ENCODE measurements at places on chromosomes 7 and 10.

GRCh38 chr10:34407324-34407805 is 407.7 kb downstream of the PARD3 start:
- DNase-seq, result no peak

GRCh38 chr7:40619647-40620046 is 484.8 kb downstream of the SUGCT start:
- DNase-seq, result no peak

DNA sequence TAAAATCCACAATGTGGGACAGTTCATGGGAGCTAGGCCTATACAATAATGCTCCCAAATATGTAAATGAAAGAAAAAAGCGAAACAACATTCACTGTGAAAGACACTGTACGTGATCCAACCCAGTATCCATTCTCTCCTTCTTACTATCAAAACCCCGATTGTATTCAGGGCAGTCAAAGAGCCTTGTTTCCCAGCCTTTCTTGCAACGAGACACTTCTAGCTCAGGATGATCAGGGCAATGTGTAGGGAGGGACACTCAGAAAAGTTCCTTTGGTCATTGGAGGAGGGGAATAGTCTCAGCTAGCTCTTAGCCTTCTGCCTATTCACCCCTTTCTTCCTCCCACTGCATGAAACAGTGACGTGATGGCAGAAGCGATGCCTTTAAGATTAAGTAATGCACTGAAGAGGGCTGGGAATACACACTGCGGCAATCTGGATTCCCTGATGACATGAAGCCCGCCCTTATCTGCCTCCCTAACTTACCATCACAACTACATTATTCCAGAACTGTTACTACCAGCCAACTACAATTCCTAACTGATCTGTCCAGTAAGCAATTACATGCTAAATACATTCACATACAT is 27.3 kb downstream of the UBE2H start:
- DNase-seq, result no peak

- DNase-seq, result no peak
Measured at GRCh38 chr7:102933763-102934162, 21.0 kb downstream of the LRRC17 start.

GRCh38 chr7:42527004-42527403 is 290.0 kb upstream of the GLI3 start:
- DNase-seq, result no peak

GRCh38 chr7:112361154-112361553 is 89.1 kb upstream of the IFRD1 start:
- DNase-seq, result no peak

DNA sequence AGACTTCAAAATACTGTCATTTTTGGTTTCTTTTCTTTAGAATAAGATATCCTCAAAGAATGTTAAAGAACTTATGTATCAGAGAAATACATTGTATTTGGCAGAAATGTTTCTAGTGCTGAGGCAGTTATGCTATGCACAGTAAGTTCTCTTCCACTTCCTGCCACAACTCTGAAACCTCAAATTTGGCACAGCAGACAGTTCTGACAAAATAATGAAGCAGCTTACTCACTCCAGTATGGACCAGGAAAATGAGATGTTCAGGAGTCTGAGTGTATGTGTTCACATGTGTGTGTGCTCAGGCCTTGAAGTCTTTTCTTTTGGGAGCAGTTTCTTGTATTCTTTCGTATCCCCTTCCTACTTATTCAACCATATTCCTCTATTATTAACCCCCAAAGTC is 197.0 kb upstream of the AGK start:
- DNase-seq, result no peak

DNA sequence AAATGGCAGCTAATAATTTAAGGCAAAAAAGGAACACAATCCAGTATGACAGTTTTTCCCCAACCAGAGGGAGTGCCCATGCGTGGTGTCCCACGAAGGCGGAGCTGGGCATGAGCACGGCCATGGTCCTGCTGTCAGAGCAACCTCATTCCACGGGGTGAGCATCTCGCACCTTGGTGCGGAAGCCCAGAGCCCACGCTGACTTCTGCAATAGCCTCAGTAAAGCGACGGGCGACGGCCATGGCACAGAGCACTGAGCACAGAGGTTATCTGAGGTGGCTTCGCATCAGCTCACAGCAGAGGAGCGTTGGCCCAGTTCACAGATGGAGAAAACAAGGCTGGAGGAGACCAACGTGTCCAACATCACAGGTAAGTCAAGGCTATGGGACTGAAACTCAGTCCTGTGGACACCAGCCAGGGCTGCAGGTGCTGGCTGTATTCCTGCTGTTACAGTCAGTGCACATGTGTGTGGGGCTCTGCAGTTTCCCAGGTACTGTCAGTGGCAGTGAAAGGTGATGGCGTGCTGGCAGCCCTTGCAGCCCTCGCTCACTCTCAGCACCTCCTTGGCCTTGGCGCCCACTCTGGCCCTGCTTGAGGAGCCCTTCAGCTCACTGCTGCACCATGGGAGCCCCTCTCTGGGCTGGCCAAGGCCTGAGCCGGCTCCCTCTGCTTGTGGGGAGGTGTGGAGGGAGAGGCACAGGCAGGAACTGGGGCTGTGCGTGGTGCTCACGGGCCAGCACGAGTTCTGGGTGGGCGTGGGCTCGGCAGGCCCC is 525.6 kb downstream of the PTPRN2 start:
- no peak for DNase-seq

DNA sequence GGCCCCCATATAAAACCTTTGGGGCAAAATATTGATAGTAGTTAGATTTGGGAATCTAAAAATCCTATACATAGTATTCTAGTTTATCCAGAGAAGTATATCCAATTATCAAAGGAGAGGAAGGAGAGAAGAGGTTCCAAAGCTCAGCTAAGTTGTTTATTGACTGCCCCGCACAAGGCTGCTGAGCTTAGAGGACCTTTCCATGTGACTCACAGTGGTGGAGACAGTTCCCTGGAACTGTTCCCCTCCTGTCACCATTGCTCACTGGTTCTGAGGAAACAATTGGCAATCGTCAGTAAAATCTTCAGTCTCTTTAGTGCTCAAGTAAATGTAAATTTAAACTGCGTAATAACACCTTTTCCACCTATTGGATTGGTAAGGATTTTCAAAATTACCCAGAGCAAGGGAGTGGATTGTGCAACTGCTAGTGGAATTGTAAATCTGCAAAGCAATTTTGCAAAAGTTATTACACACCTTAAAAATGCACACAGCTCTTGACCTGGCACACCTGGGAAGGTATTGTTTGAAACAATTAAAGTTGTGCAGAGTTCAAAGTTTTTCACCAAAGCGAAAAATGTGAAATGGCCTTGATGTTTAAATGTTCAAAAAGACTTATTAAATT is 63.1 kb downstream of the EEPD1 start:
- DNase-seq, result no peak

DNA sequence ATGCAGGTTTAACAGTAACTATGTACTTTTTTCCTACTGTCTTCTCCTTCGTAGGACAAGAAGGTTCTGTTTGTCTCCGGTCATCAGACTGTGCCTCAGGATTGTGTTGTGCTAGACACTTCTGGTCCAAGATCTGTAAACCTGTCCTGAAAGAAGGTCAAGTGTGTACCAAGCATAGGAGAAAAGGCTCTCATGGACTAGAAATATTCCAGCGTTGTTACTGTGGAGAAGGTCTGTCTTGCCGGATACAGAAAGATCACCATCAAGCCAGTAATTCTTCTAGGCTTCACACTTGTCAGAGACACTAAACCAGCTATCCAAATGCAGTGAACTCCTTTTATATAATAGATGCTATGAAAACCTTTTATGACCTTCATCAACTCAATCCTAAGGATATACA is 2.4 kb downstream of the DKK1 start:
- no peak for DNase-seq

GRCh38 chr10:43754569-43755260 is 106.0 kb upstream of the ZNF32 start:
- DNase-seq, result no peak

- DNase-seq, result peak; percentile 15
Measured at GRCh38 chr10:5434017-5434753, 21.8 kb downstream of the NET1 start.

DNA sequence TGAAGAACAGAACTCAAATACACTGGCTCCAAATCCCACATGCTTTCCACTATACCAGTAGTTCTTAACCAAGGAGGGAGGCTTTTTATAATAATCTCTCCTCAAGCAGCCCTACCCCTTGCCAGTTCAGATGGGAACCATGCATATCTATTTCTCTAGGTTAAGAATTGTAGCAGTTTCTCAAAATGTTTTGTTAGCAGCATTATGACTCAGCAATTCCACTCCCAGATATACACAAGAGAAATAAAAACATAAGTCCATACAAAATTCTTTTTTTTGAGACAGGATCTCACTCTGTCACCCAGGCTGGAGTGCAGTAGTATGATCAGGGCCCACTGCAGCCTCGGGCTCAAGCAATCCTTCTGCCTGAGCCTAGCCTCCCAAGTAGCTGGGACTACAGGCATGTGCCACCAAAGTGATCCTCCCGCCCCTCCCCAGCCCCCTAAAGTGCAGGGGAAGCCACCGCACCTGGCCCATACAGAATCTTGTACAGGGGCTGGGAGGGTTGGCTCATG is 18.1 kb downstream of the YWHAG start:
- DNase-seq, result no peak

DNA sequence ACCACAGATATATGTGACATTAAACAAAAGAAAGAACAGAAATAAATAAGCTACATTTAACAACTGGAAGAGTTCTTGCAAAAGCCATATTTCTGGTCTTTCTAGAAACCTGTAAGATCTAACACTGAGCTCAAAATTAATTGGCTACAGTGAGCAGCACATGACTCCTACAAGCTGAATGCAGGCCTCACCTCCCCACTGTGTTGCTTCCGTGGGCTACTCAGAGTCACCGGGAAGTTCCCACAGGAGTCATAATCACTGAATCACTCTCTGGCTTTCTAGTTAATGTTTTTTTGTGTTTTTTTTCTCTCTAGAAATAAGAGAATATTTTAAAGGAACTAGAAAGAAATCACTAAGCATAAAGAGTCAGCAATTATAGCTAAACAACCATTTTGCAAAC is 10.2 kb upstream of the MRPS24 start:
- no peak for DNase-seq

DNA sequence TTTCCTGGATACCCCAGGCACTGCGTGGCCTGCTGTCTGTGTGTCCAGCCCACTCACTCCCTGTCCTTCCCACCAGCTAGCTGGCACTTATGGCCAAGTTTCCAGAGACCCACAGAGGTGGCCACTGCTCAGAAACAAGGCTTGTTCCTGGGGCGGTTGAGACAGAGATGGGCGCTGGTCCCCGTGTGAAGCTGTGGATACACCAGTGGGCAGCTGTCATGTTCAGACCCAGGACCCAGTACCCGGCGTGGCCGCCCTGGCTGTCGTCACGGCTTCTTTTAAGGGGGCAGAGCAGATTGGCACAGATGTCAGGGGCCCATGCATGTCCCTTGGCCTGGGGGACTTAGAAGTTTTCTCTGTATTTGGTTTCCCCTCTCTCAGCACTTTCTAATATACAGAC is 36.3 kb downstream of the FOXL3 start:
- no peak for DNase-seq

DNA sequence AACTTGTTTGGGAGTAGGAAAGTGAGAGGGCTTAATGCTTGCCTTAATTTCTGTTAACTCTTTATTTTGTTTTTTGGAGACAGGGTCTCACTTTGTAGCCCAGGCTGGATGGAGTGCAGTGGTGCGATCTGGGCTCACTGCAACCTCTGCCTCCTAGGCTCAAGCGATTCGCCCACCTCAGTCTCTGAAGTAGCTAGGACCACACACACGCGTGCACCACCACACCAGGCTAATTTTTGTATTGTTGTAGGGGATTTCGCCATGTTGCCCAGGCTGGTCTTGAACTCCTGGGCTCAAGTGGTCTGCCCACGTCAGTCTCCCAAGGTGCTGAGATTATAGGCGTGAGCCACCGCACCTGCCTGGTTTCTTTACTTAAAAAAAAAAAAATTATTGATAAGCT is 1.9 kb downstream of the PPP2R2D start:
- no peak for DNase-seq

DNA sequence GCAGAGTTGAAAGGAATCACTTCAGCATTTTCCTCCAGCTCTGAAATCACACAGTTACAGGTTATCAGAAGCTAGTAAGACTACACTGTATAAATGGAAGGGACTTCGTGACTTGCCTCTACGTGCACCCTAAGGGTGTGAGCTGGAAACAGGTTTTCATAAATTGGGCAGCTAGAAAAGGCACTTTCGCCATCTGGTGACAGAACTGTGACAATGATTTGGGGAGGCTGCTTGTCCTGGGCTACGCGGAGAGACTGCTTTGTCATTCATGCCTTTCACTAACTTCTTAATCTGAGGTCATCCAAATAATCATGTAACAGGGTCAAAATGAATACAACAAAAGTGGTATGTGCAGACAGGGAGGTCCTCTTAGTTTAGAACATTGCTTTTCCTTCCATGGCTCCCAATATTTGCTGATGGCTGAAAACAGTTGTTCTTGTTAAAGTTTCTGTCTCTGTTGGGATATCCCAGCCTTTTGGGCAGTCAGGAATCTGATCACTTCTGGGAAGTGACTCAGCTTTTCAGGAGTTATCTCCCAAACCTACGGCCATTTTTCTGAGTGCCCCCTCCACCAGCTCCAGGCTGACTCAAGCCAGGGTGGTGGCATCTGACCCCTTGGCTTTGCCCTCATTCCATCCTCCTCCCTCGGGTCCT is 17.8 kb downstream of the VWC2 start:
- peak; percentile 10 for DNase-seq

GRCh38 chr7:105277341-105277740 is 111.4 kb downstream of the SRPK2 start:
- DNase-seq, result no peak

GRCh38 chr7:52100-52499 is 140.3 kb upstream of the FAM20C start:
- DNase-seq, result no peak

- peak; percentile 8 for DNase-seq
Measured at GRCh38 chr7:108063520-108063933, 60.6 kb upstream of the LAMB1 start.

DNA sequence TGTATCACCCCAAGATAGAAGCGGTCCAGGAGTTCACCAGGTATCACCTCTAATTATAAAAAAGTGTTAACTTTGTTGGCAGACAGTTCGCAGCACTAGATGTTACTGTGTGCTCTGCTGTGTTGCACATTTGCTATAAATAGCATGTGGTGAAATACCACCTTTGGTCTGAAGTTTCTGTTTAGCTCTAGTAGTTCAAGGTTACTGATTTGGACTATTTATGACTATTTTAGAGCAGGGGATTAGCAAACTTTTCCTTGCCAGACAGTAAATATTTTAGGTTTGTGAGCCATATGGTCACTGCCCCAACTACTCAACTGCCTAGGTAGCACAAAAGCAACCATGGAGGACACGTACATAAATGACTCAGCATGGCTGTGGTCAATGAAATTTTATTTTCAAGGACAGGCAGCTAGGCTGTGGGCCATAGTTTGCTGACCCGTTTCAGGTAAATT is 16.5 kb downstream of the DENND10 start:
- DNase-seq, result no peak

Data from NCI-H524 (cell line).